Caki2 (cell line): ENCODE measurements at places on chromosomes 16 and 17.

GRCh38 chr17:72840019-72840418 is 252.5 kb downstream of the SLC39A11 start:
- DNase-seq = no peak

DNA sequence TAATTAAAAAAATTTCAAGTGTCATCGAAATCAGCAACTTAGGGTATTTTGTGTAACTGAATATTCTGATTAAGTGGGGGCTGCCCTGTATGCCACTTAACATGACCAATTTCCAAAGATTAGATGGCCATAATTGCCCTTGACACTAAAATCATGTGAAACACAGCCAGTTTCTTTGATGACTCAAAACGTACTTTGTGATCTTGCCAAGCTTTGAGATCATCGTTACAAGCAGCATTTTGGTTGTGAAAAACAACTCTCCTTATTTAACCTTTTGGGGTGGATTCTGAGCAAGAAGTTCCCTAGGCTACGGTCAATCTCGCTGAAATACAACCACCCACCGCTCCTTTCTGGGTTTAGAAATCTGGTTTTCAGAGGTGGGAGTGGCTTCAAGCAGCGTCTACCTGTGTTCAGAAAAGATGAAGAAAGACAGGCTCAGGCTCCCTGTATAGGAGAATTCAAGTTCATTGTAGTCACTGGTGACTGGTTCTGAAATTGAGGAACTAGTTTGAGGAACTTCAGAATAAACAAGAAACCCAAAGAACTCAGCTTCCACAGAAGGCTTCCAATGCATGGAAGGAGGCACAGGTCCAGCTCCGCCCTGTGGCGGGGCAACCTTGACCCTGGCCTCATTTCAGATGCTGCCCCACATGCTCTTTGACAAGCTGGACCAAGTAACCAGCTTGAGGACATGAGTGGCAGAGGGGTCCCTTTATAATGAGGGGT is 9.4 kb downstream of the MAP3K14 start:
- DNase-seq = peak; percentile 52

DNA sequence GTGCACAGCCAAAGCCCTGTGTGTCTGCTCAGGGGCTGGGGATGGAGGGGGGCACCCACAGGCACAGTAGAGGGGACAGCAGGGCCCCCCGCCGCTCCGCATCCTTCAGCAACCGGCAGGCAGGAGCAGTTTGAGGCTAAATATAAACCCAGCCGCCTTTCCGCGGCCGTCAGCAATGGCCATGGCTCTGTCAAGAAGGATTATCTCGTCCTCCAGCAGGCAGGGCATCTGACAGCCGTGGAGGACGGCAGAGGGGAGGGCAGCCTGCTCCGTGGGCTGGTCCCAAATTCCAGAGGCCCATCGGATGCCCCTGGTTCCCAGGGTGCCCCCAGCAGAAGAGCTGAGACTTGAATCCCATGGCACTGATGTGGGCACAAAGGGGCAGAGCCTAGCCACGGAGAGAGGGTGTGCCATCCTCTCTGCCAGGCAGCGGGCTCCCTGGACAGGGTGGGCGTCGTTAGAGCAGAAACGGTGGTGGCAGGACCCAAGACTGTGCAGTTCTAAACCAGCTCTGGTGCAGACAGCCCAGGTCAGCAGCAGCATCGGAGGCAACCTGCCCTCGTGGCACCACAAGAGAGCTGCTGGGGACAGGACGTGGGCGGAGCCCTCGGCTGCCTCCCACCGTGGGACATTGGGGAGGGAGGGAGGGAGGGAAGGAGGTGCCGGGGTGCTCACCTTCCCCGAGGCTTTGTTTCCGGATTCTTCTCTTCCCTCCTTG is 198.8 kb upstream of the CIBAR2 start:
- DNase-seq = no peak

DNA sequence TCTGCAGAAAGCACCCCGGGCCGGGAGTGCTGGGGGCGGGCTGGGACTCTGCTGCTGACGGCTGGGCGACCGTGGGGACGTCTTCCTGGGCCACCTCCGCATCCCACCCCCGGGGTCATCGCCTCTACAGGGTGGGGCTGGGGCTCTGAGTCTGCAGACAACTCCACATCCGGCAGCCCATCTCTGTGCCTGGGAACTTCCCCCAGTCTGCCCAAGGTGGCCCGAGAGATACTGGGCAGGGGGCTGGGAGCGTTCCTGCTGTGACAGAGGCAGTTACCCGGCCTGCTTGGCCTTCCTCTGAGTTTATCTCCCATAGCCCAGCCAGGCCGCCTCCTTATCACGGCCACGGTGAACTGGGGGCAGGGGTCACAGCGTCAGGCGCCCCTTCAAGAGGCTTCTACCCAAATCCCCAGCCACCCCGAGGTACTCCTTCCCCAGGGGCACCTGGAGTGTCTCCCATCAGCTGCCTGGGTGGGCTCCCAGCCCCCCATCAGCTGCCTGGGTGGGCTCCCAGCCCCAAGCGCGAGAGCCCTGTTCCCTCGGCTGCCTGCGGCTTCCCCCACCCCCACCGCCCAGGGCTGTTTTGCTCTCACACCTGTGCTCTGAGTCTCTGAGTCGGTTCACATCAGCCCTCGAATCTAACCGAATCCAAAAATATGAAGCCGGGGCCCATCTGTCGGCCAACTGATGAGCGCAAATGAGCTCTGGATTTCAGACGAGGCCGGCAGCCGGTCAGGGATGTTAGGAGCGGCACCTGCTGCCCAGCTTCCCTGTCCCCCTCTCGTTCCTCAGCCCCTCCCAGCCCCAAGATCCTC is 15.6 kb upstream of the CBFA2T3 start:
- no peak for DNase-seq

GRCh38 chr17:18158022-18158600 is 25.5 kb upstream of the ALKBH5 start:
- DNase-seq = peak; percentile 60
